ENCODE measurements at places on chromosomes 3 and 15. TPM values are rescaled to one million over a fixed set of nuclear protein-coding genes. Genes with fewer than 3 reads are reported as not detected.

IL12A gene
- total RNA-seq: 2.8 TPM

MYRIP gene
- total RNA-seq: 0.65 TPM

HDC gene
- not detected for total RNA-seq

CCDC39 gene
- total RNA-seq: not detected

KNG1 gene
- total RNA-seq: not detected

XCR1 gene
- not detected for total RNA-seq

ZNF660 gene
- total RNA-seq: 1.7 TPM

APOD gene
- total RNA-seq: 12.0 TPM

SKOR1 gene
- total RNA-seq: 0.49 TPM

HRH1 gene
- 4.7 TPM for total RNA-seq

MGLL gene
- 74.0 TPM for total RNA-seq

SLCO2A1 gene
- 2.4 TPM for total RNA-seq

SAMD7 gene
- not detected for total RNA-seq

FXR1 gene
- total RNA-seq: 113 TPM

CPN2 gene
- not detected for total RNA-seq

CHDH gene
- 1.6 TPM for total RNA-seq

ADCY5 gene
- 1.3 TPM for total RNA-seq

SHC4 gene
- total RNA-seq: 0.61 TPM

TNFAIP8L3 gene
- 2.7 TPM for total RNA-seq

GOLGA8H gene
- total RNA-seq: 0.65 TPM

All from hair follicle dermal papilla cell (primary cell).